ENCODE measurements at places on chromosomes 5 and 9.

- DNase-seq = no peak
Observed at GRCh38 chr9:114813717-114814418, 8.0 kb upstream of the TNFSF15 start.

DNA sequence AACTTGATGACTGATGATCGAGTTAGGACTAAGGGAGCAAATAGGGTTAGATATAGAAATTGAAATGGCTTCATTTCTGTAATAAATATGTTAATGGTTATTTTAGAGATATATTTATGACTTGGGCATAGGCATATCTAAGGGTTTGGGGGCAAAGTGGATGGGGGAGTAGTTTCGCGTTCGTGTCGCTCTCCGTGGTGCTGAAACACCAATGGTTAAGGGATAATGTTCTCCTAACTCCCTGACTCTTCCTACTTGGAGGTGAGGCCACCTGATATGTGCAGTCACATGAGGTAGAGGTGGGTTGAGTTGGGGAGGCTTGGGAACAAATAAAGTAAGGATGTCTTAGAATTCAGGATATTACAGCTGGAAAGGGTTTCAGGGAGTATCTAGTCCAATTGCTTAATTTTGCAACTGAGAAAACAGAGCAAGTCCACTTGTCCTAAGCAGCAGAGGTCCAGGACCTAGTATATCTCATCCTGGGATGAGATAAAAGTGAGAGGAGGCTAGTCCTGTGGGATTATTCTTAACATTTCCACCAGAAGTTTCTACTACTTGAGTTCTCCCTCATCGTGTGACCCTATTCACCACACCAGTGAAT is 44.0 kb upstream of the MAP1B start:
- DNase-seq = no peak

DNA sequence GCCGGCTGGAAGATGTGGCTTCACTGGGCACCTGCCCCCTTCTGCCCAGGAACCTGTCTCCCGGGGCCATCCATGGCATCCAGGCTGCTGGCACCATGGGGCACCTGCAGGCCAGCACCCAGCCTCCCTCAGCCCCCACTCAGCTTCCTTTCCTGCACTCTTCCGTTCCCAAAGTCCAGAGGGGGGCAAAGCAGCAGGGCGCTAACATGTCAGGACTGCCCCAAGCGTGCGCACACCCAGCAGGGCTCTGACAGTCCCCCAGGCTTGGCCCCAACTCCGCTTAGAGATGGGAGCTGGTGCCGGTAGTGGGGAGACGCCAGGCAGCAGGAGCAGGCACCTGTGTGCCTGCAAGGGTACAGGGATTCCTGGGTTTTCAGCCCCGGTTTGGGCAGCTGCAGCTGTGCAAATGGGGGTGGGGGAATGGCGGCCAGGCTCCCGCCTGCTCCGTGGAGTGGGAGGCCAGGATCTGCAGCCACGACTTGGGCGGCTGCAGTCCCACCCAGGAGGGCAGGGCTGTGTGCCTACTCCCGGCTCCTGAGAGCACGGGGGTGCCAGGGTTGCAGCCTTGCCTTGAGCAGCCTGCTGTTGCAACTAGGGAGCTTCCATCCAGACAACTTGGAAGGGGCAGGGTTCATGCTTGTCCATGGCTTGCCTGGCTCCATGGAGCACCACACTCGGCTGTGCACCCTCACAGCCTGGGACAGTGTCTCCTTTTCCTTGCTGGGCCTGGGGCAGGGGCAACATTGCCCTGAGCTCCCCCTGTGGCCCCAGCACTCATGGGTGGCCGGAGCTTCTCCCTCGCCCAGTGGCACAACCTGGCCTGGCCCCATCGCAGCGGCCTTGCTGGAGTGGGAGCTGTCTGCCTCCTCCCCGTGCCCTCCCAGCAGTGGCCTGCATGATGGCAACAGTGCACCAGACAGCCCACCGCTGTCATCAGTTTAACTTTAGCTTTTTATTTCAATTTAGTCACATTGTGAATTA is 561.1 kb downstream of the MTRR start:
- no peak for DNase-seq

GRCh38 chr5:74717596-74717995 is 32.6 kb downstream of the HEXB start:
- DNase-seq = no peak

GRCh38 chr9:115036691-115037090 is 81.3 kb downstream of the TNC start:
- DNase-seq = no peak

DNA sequence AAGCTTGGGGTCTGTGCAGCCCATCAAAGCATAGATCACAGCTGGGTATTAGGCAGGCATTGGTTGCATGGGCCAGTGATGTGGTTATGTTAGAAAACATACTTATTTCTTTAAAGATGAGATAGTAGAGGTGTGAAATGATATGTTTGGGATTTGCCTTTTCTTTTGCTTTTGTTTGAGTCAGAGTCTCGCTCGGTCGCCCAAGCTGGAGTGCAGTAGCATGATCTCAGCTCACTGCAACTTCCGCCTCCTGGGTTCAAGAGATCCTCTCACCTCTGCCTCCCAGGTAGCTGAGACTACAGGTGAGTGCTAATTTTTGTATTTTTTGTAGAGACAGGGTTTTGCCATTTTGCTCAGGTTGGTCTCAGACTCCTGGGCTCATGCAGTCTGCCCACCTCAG is 84.8 kb downstream of the PDE6A start:
- DNase-seq = no peak

GRCh38 chr5:138874771-138875551 is at the start of gene LRRTM2:
LRRTM2 (minus strand) TSS chr5:138875335; CDS start chr5:138874911, 424 bp downstream.
- no peak for DNase-seq

DNA sequence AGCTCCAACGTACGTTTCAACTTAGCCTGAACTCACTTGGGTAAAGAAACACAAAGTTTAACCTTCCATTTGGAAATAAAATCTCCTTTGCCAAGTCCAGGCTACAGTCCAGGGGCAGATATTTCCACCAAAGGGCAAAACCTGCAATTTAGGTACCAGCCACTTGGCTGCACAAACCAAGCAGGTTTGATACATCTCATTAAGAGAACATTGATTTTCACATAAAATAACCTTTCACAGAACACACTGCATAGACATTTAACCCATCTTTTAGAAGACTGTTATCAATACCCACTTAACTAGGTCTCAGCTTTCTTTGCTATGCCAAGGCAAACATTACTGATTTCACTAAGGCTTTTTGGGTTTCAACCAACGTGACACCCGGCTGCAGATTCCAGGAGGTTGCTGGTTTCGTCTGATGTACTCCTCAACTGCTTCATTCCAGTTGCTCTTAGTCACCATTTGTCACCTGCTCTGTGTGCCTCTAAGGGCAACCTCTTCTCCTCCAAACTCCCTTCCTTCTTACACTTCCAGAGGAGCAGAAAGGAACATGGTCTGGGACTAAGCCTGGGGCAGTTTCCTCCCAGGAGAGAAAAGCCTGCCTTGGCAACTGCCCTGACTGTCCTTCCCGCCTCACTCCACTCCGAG is 67.1 kb downstream of the EPB41L4B start:
- DNase-seq = no peak

DNA sequence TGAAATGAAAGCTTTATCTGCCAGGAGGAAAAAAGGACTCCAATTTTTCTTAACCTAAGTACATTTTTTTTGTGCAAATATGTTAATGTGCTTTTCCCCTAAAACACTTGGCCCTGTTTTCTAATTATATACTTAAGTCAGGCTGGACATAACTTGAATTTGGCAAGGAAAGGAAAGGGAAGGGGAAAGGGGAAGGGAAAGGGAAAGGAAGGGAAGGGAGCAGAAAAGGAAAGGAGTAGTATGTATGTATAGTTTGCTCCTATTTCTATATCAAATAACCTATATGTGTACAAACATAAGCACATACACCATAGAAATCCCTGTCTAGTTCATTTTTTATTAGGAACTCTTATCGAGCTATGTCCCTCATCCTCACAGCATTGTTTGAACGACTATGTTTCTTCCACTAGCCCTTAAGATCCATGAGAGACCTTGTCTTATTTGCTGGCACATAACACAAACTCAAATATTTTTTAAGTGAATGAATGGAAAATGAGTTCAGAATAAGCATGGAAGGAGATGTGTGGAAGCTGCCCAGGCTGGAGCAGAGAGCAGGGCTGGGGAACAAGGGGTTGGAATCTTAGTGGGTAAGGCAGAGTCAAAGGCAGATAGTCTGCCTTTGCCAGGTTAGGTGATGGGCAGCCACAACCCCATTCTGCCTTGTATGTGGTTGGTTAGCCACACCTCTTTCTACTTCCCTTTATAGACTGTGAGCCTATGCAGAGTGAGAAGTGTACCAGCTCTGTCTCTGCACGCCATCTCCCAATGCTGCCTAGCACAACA is 70.0 kb downstream of the KLHL3 start:
- DNase-seq = no peak

DNA sequence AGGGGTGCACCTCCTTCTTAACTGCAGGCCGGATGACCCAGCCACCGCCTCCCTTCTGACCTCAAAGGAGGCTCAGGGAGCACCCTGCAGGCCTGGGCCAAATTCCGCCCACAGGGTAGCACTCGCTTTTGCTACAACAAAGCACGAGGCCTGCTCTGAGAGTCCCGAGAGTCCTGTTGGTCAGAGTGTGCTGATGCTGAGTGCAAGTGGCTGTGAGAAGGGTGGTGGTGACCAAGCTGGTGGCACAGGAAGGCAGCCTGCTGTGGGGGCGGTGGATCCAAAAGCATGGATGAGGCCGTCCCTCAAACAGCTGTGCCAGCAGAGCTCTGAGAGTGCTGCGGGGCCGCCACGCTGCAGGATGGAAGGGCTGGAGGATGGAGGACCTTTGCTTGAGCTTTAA is 101.8 kb downstream of the AK8 start:
- no peak for DNase-seq

DNA sequence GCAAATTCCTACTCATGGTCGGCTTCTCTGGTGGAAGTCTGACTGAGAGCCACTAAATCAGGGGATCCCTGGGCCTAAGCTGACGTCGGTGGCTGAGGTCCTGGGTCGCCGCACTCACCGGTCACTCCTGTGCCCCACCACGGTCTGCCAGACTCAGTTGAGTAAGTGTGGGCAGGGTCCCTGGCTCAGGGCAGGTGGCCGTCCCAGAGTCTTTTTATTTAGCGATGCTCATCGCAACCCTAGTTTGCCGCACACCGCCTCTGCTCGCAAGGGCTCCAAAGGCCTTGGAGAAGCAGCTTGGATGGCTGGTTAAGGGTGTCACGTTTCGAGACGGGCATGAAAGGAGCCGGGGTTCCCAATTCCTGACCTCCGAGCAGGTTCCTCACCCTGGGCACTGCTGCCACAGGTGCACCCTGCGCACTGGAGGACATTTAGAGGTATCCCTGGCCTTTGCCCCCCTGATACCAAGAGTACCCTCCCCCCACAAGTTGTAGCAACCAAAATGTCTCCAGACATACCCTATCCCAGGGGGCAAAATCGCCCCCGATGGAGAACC is 59.9 kb downstream of the NSUN2 start:
- no peak for DNase-seq

DNA sequence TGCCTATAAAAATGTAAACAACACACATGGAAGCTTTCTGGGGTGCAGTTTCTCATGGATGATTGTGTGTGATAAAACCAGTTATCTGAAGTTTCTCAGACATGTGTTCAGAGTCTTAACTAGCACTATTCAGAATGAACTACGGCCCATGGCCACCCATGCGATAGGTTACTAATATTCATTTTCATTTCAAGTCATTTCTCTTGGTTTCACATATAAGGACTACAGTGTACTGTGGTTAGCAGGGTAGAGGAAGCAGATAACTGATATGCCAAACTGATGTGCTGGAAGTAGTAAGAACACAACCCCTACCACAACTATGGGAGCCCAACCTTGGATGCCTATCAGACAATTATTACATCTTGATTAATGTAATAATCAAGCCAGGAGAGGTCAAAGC is 372.1 kb downstream of the DTWD2 start:
- no peak for DNase-seq

DNA sequence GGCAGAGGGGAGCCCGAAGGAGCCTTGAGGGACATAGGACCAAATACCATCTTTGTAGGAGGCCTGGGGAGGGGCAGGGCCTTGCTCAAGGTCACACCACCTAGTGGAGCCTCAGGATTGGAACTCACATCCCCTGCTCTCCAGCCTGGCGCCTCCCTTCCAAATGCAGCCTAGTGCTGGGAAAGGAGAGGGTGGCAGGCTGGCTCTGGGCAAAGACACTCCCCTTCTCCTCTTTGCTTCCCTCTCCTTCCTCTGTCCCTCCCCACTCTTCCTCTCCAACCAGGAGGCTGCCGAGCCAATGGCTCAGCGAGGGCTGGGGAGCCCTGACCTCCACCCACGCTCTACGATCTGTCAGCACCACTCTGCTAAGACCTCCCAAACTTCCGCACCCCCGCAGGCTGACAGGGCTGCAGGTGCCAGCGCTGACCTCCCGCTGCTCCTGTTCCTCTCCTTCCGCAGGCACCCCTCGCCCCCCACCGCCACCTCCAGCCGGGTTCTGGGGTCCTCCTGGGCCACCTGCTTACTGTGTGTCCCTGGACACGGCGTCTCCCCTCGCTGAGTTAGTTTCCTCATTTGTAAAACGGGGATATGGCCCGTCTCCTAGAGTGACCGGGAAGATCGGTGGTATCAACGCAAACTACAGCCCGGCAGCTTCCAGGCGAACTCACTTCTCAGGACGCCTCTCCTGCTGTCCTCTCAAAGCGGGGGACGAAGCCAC is 52.9 kb downstream of the C9orf50 start:
- no peak for DNase-seq

DNA sequence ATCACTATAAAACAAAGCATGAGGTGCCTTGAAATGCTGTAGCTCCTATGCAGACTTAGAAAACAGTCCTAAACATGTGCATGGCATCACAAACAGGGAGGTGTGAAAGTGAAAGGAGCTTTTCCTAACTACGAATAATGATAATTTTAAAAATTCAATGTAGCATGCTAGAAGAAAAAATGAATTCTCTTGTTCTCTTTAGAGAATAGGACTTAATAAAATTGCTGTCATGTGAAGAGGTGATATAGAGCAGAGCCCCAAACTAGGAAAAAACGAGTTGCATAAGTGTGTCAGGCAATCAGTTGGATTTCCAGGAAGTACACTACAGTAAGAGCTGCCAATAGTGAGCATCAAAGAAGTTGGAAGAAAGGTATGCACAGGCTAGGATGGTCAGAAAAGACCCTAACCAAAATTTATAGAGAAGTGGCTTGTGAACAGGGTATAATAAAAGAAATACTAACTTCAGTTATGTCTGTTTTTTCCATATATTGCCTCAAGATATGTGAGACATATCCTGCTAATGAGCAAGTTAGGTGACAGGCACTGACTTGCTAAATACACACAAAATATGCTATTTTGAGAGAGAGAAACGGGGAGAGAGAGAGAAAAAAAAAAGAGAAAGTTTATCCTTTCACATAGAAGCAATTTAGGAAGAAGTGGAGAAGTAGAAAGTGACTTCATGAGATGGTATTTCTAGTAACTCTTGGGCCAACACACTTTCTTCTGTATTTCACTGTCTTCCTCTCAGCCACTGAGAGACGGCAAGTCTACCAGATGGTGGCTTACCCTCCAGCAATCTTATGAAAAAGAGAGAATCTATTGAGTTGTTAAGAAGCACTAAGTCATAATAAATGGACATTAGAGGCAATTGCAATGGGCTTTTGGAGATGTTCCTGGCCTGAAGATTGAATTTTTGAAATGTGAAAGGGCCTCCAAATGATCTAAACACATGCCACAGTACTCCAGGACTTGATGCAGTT is 18.0 kb downstream of the ITGA2 start:
- DNase-seq = no peak

- DNase-seq = no peak
Observed at GRCh38 chr5:146529984-146530383, 14.0 kb upstream of the GPR151 start.

Data from activated naive CD8-positive, alpha-beta T cell treated with anti-CD3 and anti-CD28 coated beads, Interleukin-2, amount 50 U/mL, for 16 hours (primary cell).